Left lobe of liver (tissue), 2 donors: ENCODE measurements at places on chromosomes 5 and 9. TPM values are rescaled to one million over a fixed set of nuclear protein-coding genes. Genes with fewer than 3 reads are reported as not detected.
A peak's percentile ranks its signal among the peaks of the same experiment; 100 is the strongest.

The OR1L1 gene
- total RNA-seq = not detected

The HABP4 gene
- total RNA-seq = 2.4 TPM

The DNLZ gene
- total RNA-seq = 13.8 TPM

The TRPM3 gene
- 0.38 TPM for total RNA-seq

The PCDHGB6 gene
- 2.3 TPM for total RNA-seq

The PCDHA1 gene
- total RNA-seq = not detected

The IFNA21 gene
- total RNA-seq = not detected

The FGF1 gene
- total RNA-seq = 0.25 TPM

The ANKDD1B gene
- 0.13 TPM for total RNA-seq

The AQP7 gene
- total RNA-seq = 30.7 TPM

GRCh38 chr5:134547066-134547465, 21.6 kb downstream of the JADE2 start:
- no peak for DNase-seq

- peak; percentile 76 for DNase-seq
These were observed 17.5 kb upstream of the DHFR start for GRCh38 chr5:80672140-80672736.

DNA sequence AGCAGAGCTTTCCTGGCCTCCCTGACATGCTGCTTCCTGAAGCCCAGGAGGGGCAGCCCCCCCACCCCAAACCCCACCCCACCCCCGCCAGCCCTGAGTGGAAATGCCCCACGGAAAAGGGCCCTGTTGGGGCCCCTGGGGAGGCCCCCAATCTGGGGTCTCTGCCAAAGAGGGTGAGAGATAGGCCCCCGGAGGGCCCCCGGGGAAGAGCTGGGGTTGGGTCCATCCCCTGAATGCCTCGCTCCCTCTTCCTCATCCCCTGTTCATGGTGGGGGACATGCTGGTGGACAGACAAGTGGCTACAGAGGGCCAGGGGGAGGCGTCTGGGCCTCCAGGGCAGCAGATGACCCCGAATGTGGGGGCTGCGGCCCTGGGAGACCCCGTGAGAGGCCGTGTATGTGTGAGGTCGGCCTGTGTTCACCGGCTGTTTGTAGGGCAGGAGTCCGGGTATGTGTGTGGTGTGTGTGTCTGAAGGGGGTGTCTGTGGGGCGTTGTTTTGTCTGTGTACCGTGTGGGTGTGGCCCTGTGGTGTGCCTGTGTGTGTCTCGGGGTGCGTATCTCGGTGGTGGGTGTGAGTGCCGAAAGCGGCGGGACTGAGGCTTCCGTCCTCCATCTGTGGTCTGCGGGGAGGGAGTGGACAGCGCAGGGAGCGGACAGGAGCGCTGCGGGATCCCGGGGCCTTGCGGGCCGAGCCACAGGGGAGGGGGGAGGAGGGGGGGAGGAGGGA, 11.3 kb downstream of the C9orf50 start:
- no peak for DNase-seq

DNA sequence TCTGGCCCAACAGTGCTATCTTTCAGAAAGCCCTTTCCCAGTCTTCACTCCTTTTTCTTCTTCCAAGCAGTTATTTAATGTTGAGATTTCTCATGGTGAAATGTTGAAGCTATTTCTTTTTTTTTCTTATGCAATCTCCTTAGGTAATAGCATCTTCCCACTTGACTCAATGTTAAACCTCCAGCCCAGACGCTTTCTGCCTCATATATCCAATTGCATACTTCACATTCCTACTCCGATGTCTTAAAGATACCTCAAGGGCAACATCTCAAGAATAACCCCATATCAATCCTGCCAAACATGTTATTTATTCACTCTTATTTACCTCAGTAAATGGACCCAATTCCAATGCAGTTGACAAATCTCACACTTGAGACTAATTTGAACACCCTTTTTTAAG, 187.3 kb downstream of the CDH12 start:
- DNase-seq = no peak

DNA sequence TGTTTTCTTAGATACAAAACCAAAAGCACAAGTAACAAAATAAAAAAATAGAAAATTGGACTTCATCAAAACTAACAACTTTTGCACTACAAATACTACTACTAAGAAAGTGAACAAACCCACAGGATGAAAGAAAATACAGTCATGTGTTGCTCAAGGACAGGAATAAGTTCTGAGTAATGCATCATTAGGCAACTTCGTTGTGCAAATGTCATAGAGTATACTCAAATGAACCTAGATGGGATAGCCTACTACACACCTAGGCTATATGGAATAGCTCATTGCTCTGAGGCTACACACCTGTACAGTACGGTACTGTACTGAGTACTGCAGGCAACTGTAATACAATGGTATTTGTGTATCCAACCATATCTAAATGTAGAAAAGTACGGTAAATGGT, 88.3 kb downstream of the RAPGEF1 start:
- no peak for DNase-seq

DNA sequence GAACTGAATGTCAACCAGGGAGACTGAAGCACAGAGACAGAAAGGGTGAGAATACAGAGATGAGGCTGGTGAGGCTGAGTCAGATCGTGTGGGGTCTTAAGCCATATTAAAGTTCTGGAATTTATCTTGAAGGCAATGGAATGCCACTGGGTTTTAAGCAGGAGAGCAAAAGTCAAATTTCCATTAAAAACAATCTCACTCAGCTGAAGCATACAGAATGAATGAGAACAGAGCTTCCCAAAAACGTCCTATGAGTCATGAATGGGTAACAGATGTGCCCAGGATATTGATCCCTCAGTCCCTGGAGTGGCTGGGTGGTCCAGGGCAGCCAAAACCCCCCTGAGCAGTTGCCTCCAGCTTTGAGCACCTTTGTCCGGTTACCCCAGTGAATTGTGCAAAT, 44.9 kb downstream of the PFDN1 start:
- no peak for DNase-seq

- DNase-seq = no peak
These were observed 35.6 kb downstream of the KLHL3 start for GRCh38 chr5:137700282-137700680.

DNA sequence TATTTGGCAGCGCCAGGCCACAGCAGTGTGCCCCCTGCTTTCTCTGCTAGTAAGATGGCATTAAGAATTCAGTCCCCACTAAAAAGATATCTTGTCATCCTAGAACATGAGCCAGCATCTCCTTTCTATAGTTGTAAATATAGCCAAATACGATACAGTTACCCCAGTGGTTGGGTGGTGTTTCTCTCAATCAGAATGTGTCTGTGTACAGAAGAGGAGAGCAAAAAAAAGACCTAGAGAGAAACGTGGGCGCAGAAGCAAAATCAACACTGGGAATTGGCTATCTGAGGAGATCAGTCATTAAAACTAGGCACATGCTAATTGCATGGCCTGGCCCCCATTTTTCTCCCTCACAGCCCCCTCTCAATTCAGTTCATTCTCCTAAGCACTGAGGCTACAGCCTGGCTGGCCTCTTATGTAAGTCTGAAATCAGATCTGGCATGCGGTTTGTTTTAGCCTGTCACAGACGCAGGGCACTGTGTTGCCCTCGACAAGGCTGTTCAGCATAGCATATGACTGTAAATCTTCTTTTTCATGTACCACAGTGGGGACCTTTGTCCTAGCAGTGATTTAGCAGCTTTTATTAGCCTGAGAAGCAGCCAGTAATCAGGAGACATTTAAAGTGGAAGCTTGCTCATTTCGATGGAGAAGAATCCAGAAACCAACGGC, 57.8 kb downstream of the RORB start:
- DNase-seq = no peak
